ENCODE measurements at places on chromosomes 1 and 21.

- no peak for DNase-seq
Observed at GRCh38 chr1:53295726-53296116, 32.1 kb downstream of the LRP8 start.

DNA sequence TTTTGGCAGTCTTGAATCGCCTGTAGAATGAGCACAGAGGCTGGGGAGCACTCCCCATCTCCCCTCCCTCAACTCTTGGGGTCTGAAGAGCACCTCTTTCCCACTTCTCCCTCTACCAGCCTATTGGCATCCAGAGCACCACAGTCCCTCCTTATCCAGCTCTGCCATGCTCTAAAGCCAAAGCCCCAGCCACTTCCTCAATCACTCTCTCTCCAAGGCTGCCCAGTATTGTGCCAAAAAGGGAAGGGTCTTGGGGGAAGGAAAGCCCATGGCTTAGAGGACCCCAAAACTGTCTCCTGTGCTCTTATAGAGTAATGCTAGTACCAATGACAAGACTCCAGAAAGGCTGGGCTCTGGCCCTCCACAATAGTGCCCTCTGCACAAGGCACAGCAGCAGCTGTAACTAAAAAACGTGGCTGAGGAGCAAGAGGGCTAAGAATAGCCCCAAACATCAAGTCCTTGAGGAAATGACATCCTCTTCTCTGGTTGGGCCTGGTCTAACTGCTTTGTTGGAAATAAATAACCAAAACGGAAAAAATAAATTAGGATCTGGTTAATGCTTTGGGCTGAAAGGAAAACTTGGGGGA is 28.4 kb downstream of the SLC27A3 start:
- no peak for DNase-seq

- DNase-seq: no peak
Observed at GRCh38 chr1:162193815-162194214, 124.3 kb downstream of the NOS1AP start.

GRCh38 chr1:205274041-205274691 is 46.4 kb downstream of the TMCC2 start:
- no peak for DNase-seq

DNA sequence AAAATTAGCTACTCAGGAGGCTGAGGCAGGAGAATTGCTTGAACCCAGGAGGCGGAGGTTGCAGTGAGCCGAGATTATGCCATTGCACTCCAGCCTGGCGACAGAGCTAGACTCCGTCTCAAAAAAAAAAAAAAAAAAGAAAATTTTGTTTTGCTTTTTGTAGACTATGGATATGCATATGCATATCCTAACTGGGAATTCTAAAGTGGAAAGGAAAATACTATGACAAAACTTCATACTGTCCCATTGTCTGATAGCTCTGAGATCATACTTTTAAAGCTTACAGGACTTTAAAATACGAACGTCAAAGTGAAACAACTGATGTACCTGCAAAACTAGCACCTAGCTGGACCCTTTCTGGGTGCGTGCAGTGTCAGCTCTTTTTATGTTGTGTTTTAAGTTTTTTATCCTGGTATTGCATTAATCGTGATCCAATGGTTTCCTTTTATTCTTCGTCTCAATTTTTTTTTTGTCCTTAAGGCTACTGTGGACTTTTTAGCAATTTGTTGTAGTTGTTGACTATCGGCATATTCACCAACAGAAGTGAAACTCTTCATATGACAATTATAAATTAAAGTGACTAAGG is 19.2 kb downstream of the SPRTN start:
- DNase-seq: no peak

- DNase-seq: no peak
Observed at GRCh38 chr1:35727434-35728040, 8.9 kb upstream of the C1orf216 start.

- DNase-seq: no peak
Observed at GRCh38 chr1:25553749-25554429, 10.5 kb downstream of the LDLRAP1 start.

DNA sequence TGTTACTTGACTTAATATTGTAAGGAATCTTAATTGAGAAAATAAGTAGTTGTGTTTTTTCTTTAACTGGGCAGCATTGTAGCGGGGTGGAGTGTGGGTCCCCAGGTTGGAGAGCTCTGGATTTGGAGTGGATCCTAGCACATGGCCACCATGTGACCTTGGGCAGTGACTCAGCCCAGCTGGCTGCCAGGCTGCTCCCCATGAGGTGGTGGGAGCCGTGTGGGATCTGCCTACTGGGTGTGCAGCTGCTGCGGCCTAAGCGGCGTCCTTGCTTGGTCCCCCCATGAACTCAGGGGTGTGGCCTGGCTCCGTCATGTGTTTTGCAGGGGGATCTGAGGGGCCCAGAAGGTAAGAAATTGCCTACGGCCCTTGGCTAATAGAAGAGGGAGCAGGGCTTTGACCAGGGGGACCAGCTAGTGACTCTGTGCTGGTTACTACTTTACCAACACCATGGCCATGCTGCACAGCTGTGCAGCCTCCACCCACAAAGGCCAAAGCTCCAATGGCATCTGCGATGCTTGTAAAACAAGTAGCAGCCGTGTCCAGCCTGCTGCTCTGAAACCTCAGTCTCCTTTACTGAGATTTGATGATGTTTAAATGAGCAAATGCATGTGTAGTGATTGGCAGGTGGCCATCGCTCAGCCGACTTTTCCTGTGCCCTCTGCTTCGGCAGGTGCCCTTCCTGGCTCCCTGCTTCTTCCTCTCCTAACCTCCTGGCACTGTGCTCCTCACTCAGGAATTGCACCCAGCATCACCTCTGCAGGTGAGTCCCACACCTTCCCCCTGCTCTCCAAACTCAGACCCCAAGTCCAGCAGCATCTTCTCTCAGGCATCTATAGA is 68.3 kb downstream of the ADARB1 start:
- DNase-seq: no peak

- DNase-seq: no peak
Observed at GRCh38 chr1:147214842-147215539, 10.1 kb downstream of the FMO5 start.

DNA sequence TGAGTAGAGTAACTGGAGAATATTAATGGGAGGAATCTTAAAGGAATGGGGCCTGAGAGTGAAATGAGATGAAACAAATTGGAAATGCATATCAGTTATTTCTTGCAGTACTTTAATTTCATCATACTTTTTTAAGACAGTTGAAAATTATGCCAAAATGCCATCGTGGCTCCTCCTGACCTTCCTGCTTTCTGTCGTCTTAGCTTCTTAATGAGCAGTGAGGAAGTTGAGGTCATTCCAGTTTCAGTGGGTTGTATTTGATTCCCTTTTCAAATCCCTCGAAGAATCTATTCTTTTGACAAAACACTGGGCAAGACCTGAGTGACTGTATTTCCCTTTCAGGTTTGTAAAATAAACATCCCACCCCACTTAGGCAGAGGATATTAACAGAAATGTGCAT is 134.9 kb upstream of the MAP1LC3C start:
- DNase-seq: no peak

DNA sequence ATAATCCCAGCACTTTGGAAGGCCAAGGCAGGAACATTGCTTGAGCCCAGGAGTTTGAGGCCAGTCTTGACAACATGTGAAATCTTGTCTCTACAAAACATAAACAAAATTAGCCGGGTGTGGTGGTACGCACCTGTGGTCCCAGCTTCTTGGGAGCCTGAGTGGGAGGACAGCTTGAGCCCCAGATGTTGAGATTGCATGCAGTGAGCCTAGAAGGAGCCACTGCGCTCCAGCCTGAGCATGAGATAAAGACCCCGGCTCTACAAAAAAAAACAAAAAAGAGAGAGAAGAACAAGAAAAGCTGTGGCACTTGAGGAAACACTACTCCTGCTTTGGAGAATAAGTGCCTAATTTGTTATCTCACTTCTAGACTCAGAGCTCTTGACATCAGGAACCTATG is 146.6 kb downstream of the GLUL start:
- DNase-seq: no peak
